ENCODE measurements at places on chromosomes 1 and 21. TPM values are rescaled to one million over a fixed set of nuclear protein-coding genes. Genes with fewer than 3 reads are reported as not detected.

- no peak for DNase-seq
- peaks cover 29% of the 10 kb centered on the region for H3K36me3 ChIP-seq
- H3K4me1 ChIP-seq: no peaks in the 10 kb centered on the region
- H3K27ac ChIP-seq: no peak overlapping the region
Measured at GRCh38 chr1:55118651-55119329, 79.4 kb downstream of the PCSK9 start.

The OR2L2 gene
- total RNA-seq: 0.09 TPM

The DCLRE1B gene
- total RNA-seq: 6.1 TPM

The SLC2A1 gene
- total RNA-seq: 55.9 TPM

GRCh38 chr1:201468501-201468843 is 516 bp downstream of the PHLDA3 start:
- H3K4me1 ChIP-seq: no peaks in the 10 kb centered on the region
- no peaks in the 10 kb centered on the region for H3K36me3 ChIP-seq
- H3K27me3 ChIP-seq: no peaks in the 10 kb centered on the region
- H3K27ac ChIP-seq: peak overlapping the region; percentile 74
- peak; percentile 79 for DNase-seq

DNA sequence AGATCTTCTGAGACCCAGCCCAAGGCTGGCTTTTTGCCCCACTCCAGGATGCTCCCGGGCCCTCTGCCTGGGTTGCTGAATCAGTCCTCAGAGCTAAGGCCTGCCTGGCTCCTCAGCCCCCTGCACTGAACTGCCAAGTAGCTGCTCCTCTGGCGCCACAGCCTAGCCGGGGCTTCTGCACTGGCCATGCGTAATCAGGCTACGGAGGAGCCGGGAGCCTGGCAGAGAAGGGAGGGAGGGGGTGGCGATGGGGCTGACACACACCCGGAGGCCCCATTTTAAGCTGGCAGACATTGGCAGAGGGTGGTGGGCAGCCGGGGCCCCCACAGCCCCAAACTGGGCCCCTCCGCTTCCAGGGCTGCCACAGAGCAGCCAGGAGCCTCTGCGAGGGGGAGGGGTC is 38.7 kb downstream of the ALPL start:
- H3K27ac ChIP-seq: no peak overlapping the region
- no peak overlapping the region for H3K4me3 ChIP-seq
- no peaks in the 10 kb centered on the region for H3K36me3 ChIP-seq
- no peaks in the 10 kb centered on the region for H3K27me3 ChIP-seq
- no peaks in the 10 kb centered on the region for H3K4me1 ChIP-seq
- no peak for DNase-seq
